Activated CD4-positive, alpha-beta T cell treated with anti-CD3 and anti-CD28 coated beads, Interleukin-2, amount 50 U/mL, for 4 hours (primary cell): ENCODE measurements at places on chromosomes 4 and X.

DNA sequence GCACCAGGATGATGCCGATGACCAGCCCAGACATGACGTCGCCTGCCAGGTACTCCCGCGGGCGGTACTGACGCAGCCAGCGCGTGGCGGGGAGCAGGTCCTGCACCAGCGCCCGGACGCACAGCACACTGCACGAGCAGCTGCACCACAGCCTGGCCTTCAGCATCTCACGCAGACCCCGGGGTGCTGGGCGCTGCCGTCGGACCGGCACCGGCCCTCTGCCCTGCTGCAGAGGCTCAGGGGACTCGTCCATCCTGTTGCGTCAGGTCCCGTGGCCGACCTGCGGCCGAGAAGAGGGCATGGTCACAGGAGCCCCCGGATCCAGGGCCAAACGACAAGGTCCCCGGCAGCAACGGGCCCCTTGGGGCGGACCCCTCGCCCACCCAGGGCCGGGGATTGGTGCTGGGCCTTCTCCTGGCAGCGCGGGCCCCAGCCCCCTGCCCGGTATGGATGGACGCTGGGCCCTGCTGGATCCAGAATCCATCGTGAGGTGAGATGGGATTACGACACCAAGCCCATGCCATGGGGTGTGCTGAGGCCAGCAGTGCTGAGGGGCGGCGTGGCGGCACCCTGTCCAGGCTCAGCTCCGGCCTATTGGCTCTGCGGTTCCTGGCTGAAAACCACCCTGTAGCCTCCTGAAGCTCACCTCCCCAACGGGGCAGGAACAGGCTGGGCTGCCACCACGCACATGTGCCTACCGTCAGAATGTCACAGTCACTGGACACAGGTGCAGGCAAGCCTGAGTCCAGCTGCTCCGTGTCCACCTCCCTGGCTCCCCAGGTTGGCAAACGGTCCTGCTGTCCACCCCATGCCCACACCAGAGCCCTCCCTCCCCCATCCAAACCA lies 1.5 kb downstream of the SLC26A1 start:
- no peak for DNase-seq

GRCh38 chr4:168248176-168248710 lies 70.3 kb downstream of the DDX60 start:
- DNase-seq, result no peak

DNA sequence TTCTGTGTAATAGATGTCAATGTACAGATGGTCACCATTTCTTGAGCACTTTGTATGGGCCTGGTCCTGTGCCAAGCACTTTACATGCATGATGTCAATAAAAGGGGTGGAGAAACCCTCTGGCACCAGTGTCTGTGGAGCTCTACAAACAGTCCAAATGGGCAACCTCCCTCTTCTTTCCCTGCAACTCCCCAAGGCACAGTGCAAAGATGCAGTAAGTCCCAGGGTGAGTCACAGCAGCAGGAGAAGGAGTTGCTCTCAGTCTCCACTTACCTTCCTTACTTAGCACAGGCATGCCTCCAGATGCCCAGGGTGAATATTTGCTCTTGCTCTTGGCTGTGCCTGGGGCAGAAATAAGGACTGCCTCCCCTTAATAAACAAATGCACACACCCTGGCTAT lies 4.3 kb downstream of the OCIAD2 start:
- DNase-seq, result no peak

DNA sequence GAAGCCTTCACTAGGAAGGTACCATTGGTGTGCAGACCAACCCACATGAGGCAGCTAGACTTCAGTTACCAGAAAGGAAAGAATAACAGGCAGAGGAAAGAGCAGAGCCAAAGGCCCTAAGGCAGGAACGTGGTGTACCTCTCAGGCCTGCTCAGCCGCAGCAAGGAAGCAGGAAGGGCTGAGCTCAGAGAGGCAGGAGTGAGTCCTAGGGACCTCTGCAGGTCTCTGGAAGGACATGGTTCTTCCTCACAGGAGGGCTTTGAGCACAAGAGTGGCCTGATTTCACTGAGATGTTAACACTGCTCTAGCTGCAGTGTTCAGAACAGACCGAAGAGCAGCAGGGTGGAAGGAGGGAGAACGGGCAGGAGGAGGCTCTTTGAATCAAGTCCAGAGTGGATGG lies 124.6 kb downstream of the DCHS2 start:
- no peak for DNase-seq

- DNase-seq, result no peak
Measured at GRCh38 chr4:168540503-168541265, 43.8 kb downstream of the PALLD start.

- DNase-seq, result no peak
Measured at GRCh38 chrX:12118134-12118533, 20.1 kb upstream of the FRMPD4 start.

DNA sequence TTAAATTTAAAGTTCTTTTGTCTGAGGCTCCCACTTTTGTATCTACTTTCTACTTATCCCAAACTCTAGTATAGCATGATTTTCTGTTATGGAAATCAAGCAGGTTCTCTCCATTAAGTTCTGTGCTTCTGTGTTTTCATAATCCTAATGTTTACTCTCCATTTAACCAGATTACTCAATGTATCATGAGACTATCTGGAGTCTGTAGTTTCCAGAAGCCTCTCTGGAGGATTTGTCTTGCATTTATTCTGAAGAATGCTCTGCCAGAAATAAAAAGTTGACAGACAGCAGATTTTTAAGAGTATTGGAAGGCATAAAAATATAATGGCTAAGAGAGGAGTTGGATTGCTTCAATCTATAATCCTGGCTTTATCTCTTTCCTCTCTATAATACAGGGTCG lies 39.2 kb upstream of the PLS3 start:
- no peak for DNase-seq

- no peak for DNase-seq
Measured at GRCh38 chr4:52578951-52579350, 80.2 kb downstream of the USP46 start.
